ENCODE measurements at places on chromosomes 3 and 15.

DNA sequence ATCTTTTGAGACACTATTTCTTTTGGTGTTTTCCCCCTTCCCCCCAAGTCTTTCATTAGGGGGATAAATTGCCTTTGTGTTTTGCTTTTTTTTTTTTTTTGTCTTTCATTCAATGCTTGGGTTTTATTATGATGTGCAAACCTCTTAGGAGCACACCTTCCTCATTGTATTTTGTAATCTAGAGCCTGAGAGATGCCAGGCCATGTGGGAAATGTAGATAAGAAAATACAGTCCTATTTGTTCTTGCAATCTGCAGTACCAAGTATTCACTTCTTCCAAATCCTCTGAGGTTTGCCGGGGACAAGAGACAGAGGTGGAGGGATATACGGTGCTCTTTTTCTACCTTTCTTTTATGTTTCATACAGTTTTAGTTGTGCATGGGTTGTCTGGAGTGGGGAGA, 66.7 kb downstream of the LARS2 start:
- DNase-seq: no peak

DNA sequence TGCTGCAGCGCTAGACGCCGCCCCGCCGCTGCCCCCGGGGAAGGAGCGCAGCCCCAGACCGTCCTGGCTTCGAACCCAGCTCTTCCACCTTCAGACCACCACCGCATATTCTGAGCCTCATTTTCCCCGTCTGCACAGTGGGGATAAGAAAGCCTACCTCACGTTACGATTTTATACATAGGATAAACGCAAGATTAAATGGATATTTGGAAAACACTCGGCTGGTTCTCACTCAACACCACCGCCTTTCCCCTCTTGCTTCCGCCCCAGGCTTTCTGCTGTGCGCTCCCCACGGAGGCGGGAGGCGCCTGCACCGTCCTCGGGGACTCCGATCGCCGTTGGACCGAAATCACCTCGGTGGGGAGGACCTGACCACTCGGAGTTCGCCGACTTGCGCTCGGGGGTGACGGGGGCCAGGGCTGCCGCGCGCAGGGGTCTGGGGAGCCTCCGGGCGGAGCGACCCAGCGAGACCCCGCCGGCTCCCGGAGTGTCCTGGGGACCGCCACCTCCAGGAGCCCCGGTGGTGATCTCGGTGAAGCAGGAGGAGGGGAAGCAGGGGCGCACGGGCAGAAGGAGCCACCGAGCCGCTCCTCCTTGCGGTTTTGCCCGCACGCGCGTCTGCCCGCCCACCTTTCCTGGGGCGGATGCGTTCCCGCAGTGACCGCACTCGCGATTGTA, 4.0 kb downstream of the FBXL22 start:
- peak; percentile 69 for DNase-seq

GRCh38 chr15:60396100-60396499, 1.7 kb downstream of the ANXA2 start:
- no peak for DNase-seq

- DNase-seq: no peak
These were observed 28.3 kb downstream of the ST8SIA2 start for GRCh38 chr15:92421976-92422375.

- no peak for DNase-seq
These were observed 17.9 kb upstream of the HDAC11 start for GRCh38 chr3:13462125-13462629.

DNA sequence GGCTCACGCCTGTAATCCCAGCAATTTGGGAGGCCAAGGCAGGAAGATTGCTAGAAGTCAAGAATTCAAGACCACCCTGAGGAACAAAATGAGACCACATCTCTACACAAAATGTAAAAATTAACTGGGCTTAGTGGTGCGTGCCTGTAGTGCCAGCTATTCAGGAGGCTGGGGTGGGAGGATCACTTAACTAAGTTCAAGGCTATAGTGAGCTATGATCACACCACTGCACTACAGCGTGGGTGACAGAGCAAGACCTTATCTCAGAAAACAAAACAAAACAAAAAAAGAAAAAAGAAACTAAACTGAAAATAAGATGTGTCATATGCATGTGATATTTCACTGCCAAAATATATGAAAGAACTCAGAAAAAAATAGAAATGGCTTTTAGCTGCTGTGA, 243.3 kb upstream of the CCDC54 start:
- no peak for DNase-seq

DNA sequence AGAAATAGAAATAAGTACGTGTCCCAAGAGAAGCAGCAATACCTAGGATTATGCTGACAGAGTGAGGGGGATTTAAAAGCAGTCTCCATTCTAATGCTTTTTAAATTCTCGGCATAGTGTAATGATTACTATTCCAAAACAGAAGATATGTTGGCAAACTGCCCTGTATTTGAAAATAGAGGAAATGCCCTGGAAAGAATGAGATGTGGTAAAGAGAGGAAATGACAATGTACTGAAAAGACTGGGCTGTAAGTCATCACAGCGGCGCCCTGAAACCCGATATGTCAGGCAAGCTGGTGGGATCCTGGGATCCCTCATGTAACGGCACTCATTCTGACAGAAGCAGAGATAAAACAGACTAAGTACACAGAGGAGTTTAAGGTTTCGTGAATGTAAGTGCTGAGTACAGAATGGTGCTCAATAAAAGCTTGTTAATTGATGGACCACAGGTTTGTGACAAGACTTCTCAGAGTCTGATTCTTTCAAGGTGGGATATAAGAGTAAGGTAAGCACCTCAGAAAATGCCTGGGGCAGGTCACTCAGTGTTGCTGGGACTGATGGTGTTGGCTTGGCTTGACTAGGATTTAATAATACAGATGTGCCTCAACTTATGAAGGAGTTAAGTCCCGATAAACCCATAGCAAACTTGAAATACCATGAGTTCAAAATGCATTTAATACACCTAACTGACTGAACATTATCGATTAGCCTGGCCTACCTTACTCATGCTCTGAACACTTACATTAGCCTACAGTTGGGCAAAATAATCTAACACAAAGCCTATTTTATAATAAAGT, 91.4 kb downstream of the NFKBIZ start:
- no peak for DNase-seq

GRCh38 chr3:182393830-182394367, 399.4 kb upstream of the ATP11B start:
- no peak for DNase-seq

DNA sequence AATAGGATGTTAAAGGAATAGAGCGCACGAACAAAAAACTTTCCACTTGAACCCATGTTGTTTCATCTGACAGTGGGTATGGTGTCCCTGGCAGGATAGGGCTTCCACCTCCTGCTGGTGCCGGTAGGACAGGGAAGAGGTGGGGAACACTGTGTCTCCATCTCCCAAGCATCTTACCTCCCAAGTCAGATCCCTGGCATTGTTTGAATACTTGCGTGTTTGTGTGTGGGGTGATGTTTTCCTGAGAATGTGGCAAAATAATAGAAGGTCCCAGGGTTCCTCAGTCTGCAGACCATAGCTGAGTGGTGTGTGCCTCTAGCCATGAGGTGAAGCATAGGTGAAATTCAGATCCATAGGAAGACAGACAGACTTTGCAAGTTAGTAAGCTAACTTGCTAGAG, 119.4 kb downstream of the IGF1R start:
- no peak for DNase-seq

DNA sequence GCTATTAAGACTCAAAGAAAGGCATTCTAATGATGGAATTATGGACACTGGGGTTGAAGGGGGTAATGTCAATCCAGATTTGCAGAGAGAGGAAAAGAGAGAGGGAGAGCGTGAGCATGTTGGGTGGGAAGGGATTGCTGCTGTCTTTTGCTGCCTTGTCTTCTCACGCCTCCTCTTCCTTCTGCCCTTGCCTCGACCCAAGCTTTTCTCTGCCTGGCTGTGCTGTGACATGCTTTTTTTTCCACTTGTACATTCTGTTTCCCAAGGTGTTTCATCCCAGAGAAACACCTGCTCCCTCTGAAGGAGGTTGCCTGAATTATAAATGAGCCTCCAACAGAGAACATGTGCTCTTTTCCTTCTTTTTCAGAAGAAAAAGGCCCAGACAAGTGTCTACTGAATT, 80.3 kb downstream of the BDH1 start:
- no peak for DNase-seq

DNA sequence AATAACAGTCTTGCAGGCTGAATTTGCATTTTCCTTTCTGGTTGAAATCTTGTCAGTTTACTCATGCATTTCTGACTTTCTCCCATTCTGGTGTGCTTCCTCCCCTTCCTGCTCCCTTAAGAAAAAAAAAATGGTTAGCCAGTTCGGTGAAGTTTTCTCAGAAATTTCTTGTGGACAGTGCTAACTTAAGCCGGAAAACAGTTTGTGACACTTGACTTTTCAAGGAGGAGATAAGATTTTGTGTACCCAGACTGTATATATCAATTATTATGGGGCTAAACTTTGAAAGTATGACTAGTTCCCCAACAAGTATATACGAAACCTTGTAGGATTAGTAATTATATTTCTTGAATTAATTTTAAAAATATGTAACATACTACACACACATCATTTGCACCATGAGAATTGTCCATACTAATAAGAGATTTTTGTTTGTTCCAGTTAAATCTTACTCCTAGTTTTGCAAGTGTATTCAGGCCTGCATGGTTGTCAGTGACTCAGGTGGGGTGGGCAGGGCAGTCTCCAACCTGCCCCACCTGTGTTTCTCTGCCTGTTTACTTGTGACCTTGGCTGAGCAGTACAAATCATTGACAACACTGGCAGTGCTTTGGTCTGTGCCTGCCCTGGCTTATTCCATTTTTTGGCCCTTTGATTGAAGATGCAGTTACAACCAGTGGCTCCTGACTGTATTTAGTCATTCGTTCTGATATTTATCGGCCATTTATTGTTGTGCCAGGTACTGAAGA, 19.1 kb downstream of the UBE2E1 start:
- DNase-seq: no peak

DNA sequence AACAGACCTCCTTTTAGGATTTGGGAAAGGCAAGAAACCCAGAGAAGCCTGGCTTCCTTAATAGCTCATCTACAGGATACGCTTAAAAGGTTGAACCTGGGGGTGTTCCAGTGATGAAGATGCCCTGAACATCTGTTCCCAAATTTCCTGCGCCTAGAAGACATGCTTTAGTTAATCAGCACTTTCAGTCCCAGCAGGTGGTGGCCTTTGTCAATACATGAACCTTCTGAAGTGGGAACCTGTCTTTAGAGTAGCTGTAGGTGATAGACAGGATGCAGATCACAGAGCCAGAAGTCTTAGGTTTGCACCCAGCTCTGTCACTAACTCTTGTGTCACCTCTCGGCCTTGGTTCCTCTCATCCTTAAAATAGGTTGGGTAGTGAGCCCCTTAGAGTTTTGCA, 149.7 kb upstream of the SYNPR start:
- no peak for DNase-seq

DNA sequence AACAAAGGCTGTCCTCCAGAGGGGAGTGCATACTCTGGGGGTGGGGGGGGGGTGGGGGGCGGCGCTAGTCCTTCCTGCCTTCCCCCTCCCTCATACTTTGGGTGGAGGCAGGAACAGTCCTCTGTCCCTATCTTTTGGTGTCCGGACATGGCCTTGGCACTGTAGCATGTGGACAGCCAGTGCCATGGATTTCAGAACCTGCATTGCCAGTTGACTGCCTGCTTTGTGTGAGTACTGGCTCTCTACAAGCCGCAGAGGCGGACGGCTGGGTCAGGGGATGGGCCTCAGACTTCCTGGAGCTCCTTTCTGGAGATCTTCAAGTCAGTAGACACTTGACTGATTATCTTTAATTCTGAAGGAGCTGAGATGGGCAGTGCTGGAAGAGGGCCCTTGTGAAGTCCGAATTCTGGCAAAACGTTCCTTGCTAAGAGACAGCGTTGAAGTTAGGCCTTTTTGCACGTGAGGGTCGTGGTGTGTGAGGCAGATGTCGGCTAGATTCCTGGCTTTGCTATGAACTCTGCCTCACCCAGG, 2.5 kb downstream of the CLDN11 start:
- no peak for DNase-seq

Measured in activated T-cell treated with anti-CD3 and anti-CD28 coated beads, Interleukin-2, amount 50 U/mL, for 48 hours (primary cell).